H1 (cell line): ENCODE measurements at places on chromosomes 4 and X.
A peak's percentile ranks its signal among the peaks of the same experiment; 100 is the strongest.

DNA sequence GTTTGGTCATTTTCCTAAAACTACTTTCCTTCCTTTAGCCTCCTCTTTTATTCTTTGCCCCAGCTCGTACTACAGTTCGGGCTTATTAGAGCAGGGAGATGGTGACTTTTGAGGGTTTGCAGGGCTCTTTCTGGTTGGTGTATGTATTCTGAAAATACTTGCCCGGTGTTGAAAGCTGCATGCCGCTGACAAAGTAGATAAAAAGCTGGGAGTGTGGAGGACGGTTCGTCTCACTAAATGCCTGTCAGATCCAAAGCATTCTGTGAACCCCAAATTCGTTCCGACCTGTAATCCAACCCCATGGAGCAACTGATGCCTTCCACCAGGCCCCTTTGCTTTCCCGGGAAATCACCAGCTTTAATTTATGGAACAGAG lies 19.2 kb downstream of the TRIM2 start:
- no peak for DNase-seq

DNA sequence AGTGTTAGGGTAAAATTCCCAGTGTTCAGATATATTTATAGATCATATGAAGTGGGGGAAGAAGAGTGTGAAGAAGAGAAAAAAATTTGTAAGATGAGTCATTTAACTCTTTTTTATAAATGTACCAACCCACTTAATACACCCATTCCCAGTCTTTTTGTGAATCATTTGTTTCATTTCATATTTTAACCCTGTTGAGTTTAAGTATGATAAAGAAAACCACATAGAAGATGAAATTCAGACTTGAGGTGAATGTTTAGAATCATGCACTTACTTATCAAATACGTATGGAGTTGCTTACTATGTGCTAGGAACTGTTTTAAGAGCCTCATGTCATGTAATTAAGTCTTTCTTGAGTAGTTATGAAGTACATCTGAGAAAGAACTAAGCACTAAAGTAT lies 56.6 kb upstream of the DAPP1 start:
- no peak for DNase-seq

DNA sequence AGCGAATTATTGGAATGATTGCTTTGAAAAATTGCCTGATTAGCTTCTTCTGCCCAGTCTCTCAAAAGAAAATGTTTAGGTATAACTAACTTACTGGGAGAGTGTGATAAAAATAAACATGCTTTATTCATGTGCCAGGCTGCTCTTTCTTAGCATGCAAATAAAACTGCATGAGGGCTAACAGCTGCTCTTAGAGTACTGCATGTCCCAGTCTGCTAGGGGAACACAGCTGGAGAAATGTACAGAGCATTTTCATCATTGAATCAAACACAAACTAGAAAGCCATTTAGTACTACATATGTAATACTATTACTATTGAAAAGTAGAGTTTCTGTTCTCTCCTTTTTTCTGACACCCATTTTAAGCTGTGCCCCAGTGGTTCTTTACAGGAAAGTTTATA lies 726.0 kb downstream of the GRID2 start:
- no peak for DNase-seq

DNA sequence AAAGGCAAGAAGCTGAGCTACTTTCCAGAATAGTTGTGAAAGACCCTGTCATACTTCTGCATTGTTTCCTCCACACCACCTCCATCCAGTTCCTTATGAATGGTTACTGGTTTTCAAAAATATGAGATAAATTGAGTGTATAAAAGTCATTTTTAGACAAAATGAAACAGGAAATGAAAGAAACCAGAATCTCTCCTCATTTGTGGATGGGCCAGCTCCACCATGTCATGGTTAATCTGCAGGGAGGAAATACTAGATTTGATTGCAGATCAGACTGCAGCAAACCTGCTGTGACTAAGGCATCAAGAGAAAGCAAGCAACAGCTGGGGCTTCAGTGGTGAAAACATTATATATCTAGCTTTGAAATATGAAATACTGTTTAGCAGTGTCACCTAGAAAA lies 23.8 kb downstream of the F9 start:
- DNase-seq = no peak

DNA sequence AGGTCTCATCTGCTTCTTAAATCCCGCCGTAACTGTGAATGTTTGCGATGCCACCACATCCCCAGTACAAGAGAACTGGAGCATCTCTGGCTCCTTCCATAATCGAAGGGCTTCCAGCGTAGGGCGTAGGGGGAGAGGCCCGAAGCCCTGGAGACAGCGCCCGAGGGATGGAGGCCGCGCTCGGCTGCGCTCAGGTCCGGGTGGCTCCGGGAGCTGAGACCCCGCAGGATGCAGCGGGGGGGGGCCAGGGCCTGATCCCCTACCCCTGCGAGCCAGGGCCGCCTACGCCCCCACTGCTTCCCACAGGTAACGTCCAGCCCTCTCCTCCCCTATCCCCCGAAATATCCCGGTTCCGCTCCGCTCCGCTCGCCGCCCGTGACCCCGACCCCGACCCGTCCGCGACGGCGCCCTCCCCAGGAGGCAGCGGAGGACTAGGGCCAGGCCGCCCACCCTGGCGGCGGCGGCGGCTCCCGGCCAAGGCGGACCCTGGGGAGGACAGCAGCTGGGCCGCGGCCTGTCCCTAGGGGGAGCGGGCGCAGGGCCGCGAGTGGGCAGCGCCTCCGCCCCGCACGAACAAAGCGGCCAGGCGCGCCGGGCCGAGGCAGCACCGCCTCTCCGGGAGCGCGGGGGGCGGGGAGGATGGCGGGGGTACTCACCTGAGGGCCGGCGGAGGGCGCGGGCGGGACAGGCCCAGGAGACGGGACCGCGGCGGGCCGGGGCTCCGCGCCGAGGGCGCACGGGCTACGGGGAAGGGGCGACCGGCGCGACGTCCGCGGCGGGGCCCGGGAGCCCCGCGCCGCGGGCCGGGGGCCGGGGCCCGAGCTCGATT lies 723 bp downstream of the WDFY3 start:
- peak; percentile 81 for DNase-seq

- no peak for DNase-seq
Observed at GRCh38 chrX:130669233-130669632, 233.8 kb downstream of the ENOX2 start.

DNA sequence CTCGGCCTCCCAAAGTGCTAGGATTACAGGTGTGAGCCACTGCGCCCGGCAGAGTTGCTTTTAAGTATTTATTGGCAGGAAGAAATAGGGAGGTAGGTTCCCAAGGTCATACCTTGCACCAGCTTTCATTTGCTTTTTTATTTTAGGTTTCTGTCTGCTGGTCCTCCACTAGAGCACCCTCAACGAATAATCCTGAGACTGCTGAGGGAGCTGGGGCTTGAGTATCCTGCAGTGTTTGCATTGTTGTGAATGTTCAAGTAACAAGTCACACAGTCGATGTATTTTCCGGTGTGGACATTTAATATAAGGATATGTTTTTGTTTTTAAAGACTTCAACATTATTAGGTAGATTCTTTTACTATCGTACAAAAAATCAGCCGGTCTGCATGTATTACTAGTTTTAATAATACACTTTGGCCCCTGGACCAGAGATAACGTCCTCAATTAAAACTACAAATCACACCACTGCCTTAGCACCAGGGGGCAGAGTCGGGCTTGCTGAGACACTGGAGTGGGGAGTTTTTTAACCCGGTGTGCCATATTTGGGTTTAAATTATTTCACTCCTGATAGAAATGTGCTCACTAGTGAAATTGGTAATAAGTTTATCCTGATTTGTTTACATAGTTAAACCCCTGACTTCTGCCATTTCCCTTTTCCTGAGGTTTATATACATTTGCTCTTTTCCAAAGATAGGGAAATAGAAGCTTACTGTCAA lies 11.6 kb downstream of the SMIM20 start:
- DNase-seq = no peak

- no peak for DNase-seq
Observed at GRCh38 chr4:184613405-184613804, 35.8 kb downstream of the CASP3 start.

GRCh38 chr4:165839615-165840333 lies 33.3 kb upstream of the TLL1 start:
- no peak for DNase-seq

- no peak for DNase-seq
Observed at GRCh38 chr4:89299153-89299791, 8.3 kb downstream of the GPRIN3 start.

GRCh38 chrX:124328765-124329164 lies 3.7 kb upstream of the TEX13D start:
- DNase-seq = no peak

GRCh38 chrX:7083468-7084396 lies 63.8 kb upstream of the STS start:
- no peak for DNase-seq

DNA sequence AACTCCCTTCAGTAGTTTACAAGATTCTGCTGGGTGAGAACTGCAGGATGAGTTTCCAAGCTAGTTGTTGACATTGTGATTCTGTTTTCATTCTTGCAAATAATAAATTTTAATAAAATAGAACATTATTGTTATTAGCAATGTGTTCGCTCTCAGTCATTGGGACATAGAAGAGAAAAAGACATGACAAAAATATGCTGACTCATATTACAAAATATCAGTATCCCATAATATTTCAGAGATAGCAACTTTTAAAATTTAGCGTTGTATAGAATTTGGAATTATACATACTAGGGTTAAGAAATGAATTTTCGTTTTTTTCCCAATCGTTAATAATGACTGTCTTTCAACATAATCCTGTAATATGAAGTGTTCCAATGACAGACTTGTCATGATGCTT lies 45.4 kb downstream of the KIT start:
- no peak for DNase-seq

DNA sequence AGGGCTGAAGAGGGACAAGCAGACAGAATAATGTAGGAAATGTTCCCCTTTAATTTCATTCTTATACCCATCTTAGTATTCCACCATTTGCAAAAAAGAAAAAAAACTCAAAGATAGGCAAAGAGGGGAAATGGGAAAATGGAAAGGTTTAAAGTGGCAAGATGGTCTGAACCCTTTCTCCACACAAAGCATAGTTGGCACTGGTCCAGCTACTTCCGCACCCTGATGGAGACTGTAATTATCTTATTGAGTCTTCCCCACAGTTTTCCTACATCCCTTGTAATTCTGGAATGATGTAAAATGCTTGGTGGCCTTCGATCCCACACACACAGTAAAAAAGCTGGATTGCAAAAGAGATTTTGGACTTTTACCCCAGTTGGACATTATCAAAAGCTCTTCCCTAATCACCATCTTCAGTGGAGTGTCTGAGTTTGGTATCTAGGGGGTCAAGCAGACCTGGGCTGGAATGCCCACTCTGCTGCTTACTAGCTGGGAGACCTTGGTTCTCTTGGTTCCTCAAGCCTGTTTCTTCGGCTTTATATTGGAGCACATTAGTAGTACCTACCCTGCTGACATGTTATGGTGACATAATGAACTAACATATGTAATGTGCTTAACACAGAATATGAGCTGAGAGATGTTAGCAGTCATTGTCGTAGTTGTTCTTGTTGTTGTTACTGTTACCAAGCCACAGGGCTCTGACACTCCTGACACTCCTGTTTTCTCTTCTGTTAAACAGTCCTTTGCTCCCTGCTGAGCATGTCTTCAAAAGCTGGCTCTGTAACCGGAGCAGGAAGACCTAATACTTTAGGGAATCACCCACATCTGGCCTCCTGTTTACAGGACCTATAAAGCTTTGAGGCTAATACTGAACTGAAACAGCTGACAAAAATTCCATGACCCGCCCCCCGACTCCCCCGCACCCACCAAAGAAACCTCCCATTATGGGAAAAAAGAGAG lies 4.7 kb downstream of the SRPX2 start:
- DNase-seq = no peak

GRCh38 chr4:153521999-153522801 lies 56.0 kb downstream of the TMEM131L start:
- no peak for DNase-seq

- DNase-seq = no peak
Observed at GRCh38 chr4:164892018-164892417, 15.0 kb downstream of the APELA start.

GRCh38 chr4:28373601-28374000 lies 1513.0 kb downstream of the STIM2 start:
- no peak for DNase-seq

GRCh38 chr4:174581901-174582300 lies 59.6 kb upstream of the HPGD start:
- DNase-seq = no peak
